ENCODE measurements at places on chromosomes 3 and 15.

- H3K36me3 ChIP-seq = no peaks in the 10 kb centered on the region
- H3K27me3 ChIP-seq = no peaks in the 10 kb centered on the region
- no peak for DNase-seq
- no peak overlapping the region for H3K27ac ChIP-seq
Observed at GRCh38 chr3:180543877-180544276, 58.1 kb upstream of the TTC14 start.

DNA sequence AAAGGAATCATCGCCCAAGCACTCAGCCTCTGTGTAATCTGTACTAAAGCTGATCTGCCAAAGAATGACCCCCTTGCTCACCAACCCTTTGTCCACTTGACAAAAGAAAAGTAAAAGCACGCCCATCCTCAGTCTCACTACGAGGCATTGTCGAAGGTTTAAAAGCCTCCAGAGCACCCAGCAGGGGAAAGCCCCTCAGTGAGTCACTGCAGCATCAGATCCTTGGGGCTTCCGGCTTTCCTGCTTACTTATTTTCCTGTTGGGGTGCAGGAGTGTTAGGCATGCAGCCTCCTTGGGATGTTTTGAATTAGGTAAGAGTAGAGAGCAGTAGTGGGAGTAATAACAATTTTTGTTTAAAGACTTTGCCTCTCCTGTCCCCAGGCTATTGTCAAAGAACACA lies 216.1 kb downstream of the MTHFS start:
- no peak overlapping the region for H3K4me3 ChIP-seq
- no peaks in the 10 kb centered on the region for H3K36me3 ChIP-seq
- peaks cover 28% of the 10 kb centered on the region for H3K4me1 ChIP-seq
- DNase-seq = no peak
- no peaks in the 10 kb centered on the region for H3K27me3 ChIP-seq

DNA sequence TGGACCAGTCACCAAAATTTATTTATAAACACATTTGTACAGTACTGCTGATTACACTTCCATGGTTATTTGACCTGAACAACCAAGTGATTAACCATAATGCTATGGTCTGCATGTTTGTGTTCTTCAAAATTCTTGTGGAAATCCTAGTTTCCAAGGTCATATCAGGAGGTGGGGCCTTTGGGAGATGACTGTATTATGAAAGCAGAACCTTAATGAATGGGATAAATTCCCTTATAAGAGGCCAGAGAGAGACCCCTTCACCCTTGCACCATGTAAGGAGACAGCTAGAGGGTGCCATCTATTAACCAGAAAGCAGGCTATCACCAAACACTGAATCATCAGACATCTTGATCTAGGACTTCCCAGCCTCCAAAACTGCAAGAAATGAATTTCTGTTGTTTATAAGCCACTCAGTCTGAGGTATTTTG lies 1.9 kb downstream of the SCAPER start:
- peak overlapping the region; percentile 89 for H3K4me3 ChIP-seq
- no peak for DNase-seq
- H3K4me1 ChIP-seq = peaks cover 23% of the 10 kb centered on the region
- peaks cover 27% of the 10 kb centered on the region for H3K27me3 ChIP-seq
- H3K27ac ChIP-seq = no peak overlapping the region

GRCh38 chr15:38263996-38264395 lies 11.4 kb downstream of the SPRED1 start:
- no peak overlapping the region for H3K27ac ChIP-seq
- peaks cover 28% of the 10 kb centered on the region for H3K4me1 ChIP-seq
- H3K36me3 ChIP-seq = peaks cover 4% of the 10 kb centered on the region
- H3K4me3 ChIP-seq = no peak overlapping the region
- H3K27me3 ChIP-seq = no peaks in the 10 kb centered on the region
- DNase-seq = no peak

GRCh38 chr3:161231861-161232260 lies 10.8 kb downstream of the NMD3 start:
- no peak overlapping the region for H3K27ac ChIP-seq
- no peak for DNase-seq
- no peaks in the 10 kb centered on the region for H3K27me3 ChIP-seq
- no peak overlapping the region for H3K4me3 ChIP-seq
- H3K4me1 ChIP-seq = no peaks in the 10 kb centered on the region
- peaks cover 28% of the 10 kb centered on the region for H3K36me3 ChIP-seq

DNA sequence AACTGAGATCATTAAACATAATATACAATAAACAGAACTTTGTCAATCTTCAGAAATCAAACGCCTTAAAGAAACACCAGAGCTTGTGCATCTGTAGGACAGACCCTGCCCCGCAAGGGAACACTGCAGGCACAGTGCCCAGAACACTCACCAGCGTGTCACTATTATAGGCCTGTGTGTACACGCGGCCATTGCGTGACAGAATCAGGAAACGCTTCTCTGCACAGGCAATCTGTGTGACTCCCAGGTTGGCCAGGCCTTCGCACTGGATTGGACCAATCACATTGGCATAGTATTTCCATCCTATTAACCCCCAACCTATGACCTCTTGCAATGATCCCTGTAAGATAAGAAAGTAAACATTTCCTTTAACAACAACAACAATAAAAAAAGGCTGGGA lies 52.9 kb downstream of the HERC2 start:
- no peaks in the 10 kb centered on the region for H3K27me3 ChIP-seq
- H3K4me1 ChIP-seq = peaks cover 16% of the 10 kb centered on the region
- no peak overlapping the region for H3K4me3 ChIP-seq
- peaks cover 73% of the 10 kb centered on the region for H3K36me3 ChIP-seq
- H3K27ac ChIP-seq = no peak overlapping the region

DNA sequence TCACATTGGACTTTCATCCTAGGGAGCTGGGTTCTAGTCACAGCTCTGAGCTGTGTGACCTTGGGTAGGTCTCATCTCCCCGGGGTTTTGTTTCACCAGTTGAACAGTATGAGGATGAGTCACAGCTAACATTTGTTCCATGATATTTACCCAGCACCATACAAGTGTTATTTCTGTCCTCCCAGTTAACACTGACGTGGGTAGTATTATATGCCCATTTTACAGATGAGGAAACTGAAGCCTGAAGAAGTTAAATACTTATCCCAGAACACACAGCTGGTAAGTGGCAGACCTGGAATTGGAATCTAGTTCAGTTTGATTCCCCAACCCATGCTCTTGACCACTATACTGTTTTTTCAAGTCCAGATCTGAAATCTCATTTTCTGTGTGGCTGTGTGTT lies 908 bp upstream of the RARB start:
- H3K4me3 ChIP-seq = peak overlapping the region; percentile 77
- peaks cover 70% of the 10 kb centered on the region for H3K4me1 ChIP-seq
- H3K36me3 ChIP-seq = no peaks in the 10 kb centered on the region
- H3K27ac ChIP-seq = no peak overlapping the region

GRCh38 chr3:178318941-178319816 lies 217.1 kb upstream of the KCNMB2 start:
- no peak overlapping the region for H3K4me3 ChIP-seq
- H3K36me3 ChIP-seq = no peaks in the 10 kb centered on the region
- DNase-seq = no peak
- H3K4me1 ChIP-seq = peaks cover 25% of the 10 kb centered on the region
- no peaks in the 10 kb centered on the region for H3K27me3 ChIP-seq

- no peaks in the 10 kb centered on the region for H3K4me1 ChIP-seq
- H3K27me3 ChIP-seq = no peaks in the 10 kb centered on the region
- DNase-seq = no peak
- H3K4me3 ChIP-seq = no peak overlapping the region
- no peak overlapping the region for H3K27ac ChIP-seq
- H3K36me3 ChIP-seq = no peaks in the 10 kb centered on the region
Observed at GRCh38 chr15:70473581-70474370, 289.6 kb downstream of the UACA start.

DNA sequence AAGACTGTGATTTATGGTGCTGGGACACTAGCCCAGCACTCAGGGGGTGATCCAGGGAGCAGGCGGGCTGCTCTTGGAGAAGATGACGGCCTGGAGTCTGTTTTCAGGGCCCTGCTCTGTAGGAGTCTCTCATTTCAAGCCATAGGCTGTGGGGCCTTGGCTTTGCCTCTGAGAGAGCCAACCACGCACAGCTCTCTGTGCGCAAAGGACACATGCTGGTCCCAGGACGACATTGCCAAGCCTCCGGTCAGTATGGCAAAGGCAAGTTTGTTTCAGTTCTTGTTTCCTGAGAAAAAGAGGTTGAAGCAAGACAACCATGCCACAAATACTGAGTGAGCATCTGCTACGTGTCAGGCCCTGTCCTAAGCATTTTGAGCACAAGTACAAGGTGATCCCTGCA lies 197.1 kb downstream of the EPHB1 start:
- no peak overlapping the region for H3K27ac ChIP-seq
- H3K27me3 ChIP-seq = no peaks in the 10 kb centered on the region
- DNase-seq = no peak
- H3K4me3 ChIP-seq = no peak overlapping the region
- H3K36me3 ChIP-seq = no peaks in the 10 kb centered on the region
- peaks cover 20% of the 10 kb centered on the region for H3K4me1 ChIP-seq

DNA sequence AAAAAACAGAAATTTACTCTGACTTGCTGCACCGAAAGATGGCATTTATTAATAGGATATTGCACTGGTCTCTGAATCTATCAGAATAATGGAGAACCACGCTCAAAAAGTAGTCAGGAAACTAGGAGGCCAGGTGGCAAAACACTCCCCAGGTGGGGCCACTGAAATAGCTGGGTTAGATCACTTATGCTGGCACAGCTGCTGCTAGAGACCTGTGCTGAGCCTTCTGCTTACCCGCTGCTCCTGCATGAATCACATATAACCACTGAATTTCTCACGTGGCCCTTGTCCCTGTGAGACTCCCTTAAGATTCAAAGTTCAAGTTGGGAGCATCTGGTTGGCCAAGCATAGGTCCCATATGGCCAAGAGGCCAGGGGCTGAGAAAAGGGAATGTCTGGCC lies 66.0 kb upstream of the OXTR start:
- H3K27ac ChIP-seq = no peak overlapping the region
- DNase-seq = no peak
- no peaks in the 10 kb centered on the region for H3K36me3 ChIP-seq
- H3K4me1 ChIP-seq = no peaks in the 10 kb centered on the region
- no peaks in the 10 kb centered on the region for H3K27me3 ChIP-seq

DNA sequence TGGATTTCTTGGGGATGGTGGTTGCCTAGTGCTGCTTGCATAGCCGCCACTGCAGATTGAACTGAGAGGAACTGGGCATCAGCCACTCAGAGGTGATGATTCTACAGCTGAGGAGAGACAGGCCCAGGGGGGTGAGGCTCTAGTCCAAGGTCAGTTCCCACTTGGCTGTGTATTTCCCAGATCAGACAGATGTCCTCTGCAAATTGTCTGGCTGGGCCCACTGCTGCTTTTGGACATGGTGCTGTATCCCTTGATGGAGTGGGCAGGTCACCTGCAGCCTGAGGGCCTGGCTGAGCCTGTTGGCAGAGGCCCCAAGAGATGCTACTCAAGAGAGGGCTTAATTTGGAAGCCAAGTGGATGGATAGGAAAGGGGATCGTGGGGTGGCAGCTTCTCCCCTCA lies 124.5 kb upstream of the CTDSPL start:
- no peak overlapping the region for H3K27ac ChIP-seq
- no peaks in the 10 kb centered on the region for H3K36me3 ChIP-seq
- no peak overlapping the region for H3K4me3 ChIP-seq
- H3K4me1 ChIP-seq = no peaks in the 10 kb centered on the region
- no peaks in the 10 kb centered on the region for H3K27me3 ChIP-seq

DNA sequence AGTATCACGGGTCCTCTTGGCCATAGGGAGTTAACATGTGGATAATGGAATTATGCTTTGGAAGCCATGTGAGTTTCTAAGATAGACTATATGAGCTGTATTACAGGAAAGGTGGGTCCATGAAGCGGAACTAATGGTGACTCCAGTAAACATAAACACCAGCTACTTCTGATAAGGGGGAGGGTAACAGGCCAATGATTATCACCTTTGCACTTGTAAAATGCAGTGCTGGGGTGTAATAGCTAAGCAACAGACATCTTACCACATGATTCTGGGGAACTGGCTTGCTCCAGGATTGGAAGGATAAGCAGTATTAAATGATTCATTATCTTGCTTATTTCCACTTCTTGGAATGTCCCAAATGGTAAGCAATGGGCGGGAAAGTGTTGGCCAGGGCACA lies 61.4 kb upstream of the CD47 start:
- DNase-seq = no peak
- no peaks in the 10 kb centered on the region for H3K36me3 ChIP-seq
- H3K27ac ChIP-seq = no peak overlapping the region

DNA sequence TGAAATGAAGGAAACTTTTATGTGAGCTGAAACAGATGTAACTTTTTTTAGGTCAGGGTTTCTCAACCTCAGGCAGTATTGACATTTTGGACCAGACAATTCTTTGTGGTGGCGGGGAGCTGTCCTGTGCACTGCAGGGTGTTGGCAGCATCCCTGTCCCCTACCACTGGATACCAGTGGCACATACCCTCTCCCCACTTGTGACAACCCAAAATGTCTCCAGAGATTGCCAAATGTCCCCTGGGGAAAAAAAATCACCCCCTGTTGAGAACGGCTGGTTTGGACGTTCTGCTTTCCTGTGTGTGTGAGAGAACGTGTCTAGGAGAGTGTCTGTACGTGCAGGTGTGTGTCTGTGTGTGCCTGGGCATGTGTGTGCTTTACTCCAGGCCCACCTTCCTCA lies 30.7 kb upstream of the GRIP2 start:
- peaks cover 19% of the 10 kb centered on the region for H3K4me1 ChIP-seq
- H3K27ac ChIP-seq = no peak overlapping the region
- peaks cover 3% of the 10 kb centered on the region for H3K36me3 ChIP-seq
- no peaks in the 10 kb centered on the region for H3K27me3 ChIP-seq
- no peak overlapping the region for H3K4me3 ChIP-seq

- no peaks in the 10 kb centered on the region for H3K36me3 ChIP-seq
- DNase-seq = no peak
- H3K4me1 ChIP-seq = peaks cover 47% of the 10 kb centered on the region
- no peaks in the 10 kb centered on the region for H3K27me3 ChIP-seq
Observed at GRCh38 chr3:171317171-171317570, 143.0 kb downstream of the TNIK start.

- H3K4me1 ChIP-seq = peaks cover 32% of the 10 kb centered on the region
- no peaks in the 10 kb centered on the region for H3K36me3 ChIP-seq
- no peak overlapping the region for H3K27ac ChIP-seq
- DNase-seq = no peak
Observed at GRCh38 chr3:138397983-138398382, 36.4 kb upstream of the ESYT3 start.

DNA sequence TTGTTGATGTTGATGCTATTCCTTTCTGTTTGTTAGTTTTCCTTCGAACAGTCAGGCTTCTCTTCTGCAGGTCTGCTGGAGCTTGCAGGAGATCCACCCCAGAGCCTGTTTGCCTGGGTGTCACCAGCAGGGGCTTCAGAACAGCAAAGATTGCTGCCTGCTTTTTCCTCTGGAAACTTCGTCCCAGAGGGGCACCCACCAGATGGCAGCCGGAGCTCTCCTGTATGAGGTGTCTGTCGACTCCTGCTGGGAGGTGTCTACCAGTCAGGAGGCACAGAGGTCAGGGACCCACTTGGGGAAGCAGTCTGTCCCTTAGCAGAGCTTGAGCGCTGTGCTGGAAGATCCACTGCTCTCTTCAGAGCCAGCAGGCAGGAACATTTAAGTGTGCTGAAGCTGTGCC lies 303.2 kb downstream of the ZIC1 start:
- no peak overlapping the region for H3K27ac ChIP-seq
- no peak overlapping the region for H3K4me3 ChIP-seq
